Left renal cortex interstitium (tissue), 4 donors: ENCODE measurements at places on chromosomes 4 and X.

DNA sequence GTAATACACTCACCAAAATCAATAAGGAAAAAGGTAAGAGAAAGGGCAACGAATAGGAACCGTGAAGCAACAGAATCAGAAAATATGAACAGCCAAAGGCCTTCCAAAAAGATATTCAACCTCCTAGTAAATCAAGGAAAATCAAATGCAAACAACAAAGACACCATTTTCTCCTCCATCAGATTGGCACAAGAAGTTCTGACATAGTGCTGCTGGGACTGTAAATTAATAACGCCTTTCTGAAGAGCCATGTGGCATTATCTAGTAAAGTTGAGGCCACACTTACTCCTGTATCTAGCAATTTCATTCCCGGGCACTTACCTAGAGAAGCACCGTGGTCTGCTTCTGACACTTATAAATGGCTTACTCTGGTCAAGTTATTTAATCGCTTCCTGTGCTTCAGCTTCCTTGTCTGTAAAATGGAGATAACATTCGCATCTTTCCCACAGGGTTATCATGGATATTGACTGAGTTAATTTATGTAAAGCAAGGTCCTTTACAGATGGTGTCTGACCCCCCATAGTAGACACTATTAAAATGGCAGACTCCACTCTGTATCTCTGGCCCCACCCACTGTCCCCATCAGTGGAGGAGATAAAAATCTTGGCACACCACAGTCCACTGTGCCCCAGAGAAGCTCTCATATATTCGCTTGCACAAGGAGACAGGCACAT lies 20.5 kb upstream of the ENPP6 start:
- no peak for DNase-seq

DNA sequence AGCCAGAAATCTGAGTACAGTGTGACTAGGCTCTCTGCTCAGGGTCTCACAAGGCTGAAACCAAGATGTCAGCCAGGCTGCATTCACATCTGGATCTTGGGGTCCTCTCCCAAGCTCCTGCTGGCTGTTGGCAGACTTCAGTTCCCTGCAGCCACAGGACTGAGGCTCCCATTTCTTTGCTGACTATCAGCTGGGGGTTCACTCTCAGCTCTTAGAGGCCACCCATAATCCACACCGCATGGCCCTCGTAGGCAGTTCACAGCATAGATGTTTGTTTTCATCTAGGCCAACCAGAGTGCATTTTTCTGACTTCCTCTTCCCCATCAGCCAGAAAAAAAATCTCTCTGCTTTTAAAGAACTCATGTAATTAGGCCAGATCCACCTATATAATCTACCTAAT lies 8.2 kb upstream of the WDR44 start:
- DNase-seq = no peak

GRCh38 chr4:117545039-117545438 lies 459.7 kb upstream of the TRAM1L1 start:
- DNase-seq = no peak

GRCh38 chr4:120692964-120693363 lies 229.6 kb downstream of the PRDM5 start:
- DNase-seq = no peak

DNA sequence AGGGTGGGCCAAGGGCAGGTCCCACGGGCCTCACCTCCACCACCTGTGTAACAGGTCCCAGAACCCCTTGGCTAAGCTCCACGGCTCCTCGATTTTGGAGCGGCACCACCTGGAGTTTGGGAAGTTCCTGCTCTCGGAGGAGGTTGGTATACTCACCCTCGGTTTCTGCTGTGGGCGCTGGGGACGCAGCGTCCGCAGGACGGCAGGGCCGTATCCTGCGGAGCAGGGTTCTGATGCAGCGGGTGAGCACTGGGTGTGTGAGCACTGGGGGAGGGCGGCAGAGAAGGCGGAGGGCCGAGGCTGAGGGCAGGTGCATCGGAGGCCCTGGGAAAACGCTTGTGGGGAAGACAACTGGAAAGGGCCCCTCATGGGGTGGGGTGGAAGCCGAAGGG lies 11.0 kb downstream of the ATP5ME start:
- no peak for DNase-seq

GRCh38 chr4:40992472-40993295 lies 221.7 kb downstream of the APBB2 start:
- no peak for DNase-seq

DNA sequence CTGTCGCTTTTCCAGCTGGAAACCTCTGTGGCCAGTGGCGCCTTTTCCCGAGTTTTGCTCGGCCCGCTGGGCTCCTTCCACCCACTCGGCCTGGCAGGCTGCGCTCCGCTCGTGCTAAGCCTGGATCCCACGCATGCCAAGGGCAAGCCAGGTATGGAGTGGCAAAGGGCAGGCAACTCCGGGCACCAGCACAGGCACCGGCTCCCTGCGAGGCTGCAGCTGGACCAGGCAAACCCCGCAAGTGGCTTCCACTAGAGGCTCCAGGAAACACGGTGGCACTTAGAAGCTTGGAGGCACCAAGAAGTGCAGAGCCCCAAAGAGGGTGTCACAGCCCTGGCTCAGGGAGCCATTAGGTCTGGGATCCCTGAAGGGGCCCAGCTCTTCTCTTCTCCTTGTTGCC lies 59.5 kb downstream of the PPA2 start:
- DNase-seq = no peak

GRCh38 chr4:74083546-74083945 lies 15.4 kb downstream of the CXCL2 start:
- DNase-seq = no peak

GRCh38 chrX:103674531-103675454 lies 11.7 kb downstream of the MORF4L2 start:
- no peak for DNase-seq

- no peak for DNase-seq
Measured at GRCh38 chr4:44720371-44720770, 6.0 kb downstream of the GNPDA2 start.

GRCh38 chrX:134599184-134599914 lies 58.9 kb downstream of the PLAC1 start:
- DNase-seq = no peak

- DNase-seq = no peak
Measured at GRCh38 chr4:156261230-156261629, 307.6 kb upstream of the CTSO start.

- DNase-seq = no peak
Measured at GRCh38 chr4:114780205-114780604, 181.6 kb downstream of the UGT8 start.
